ENCODE measurements at places on chromosomes 12 and 14.

GRCh38 chr14:55752580-55753390, 172.8 kb downstream of the KTN1 start:
- DNase-seq, result no peak

GRCh38 chr14:103867523-103867953, 20.2 kb upstream of the PPP1R13B start:
- no peak for DNase-seq

GRCh38 chr14:81245771-81246170, 25.0 kb upstream of the GTF2A1 start:
- no peak for DNase-seq

DNA sequence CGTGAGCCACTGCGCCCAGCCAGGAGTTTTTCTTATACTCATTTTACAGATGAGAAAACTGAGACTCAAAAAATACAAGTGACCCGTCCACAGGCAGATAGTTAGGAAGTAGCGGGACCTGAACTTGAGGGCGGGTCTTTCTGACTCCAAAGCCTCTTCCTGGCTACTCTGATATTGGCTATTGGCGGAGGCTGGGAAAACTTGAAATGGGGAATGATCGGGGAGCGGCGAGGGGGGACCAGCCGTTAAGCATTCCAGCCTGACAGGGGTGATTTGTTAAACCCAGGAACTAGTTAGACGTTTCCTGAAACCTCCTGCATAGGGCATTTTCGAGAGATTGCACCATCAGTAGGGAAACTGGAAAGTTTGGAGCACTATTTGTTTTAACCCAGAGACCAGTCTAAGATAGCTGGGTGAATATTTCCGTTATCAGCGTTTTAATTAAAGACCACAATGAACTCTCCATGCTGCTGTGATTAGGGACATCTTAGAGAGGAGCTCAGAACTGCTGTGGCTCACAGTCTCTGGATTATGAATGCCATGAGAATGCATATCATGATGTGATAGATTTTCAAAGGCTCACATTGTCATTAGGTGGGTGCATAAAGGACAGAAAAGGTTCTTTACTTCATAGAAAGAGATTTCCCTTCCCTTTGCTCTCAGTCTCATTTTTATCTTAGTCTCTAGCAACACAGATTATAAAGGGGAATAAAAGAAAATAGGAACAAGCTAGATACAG, 2.5 kb downstream of the NR1H4 start:
- no peak for DNase-seq

DNA sequence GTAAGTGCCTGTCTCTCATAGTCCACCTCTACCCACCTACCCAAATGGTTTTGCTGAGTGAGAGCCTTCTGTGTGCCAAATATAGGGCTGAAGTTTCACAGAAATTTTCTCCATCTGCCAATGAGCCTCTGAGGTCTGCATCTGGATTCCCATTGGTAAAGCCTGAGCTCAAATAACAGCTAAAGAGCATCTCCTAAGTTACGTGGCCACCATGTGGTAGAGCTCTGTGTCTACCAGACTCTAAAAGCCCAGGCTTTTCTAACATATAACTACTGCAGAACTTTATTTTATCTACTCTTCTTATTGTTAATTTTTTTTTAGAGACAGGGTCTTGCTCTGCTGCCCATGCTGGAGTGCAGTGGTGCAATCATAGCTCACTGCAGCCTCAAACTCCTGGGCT, 16.0 kb downstream of the AMDHD1 start:
- no peak for DNase-seq

DNA sequence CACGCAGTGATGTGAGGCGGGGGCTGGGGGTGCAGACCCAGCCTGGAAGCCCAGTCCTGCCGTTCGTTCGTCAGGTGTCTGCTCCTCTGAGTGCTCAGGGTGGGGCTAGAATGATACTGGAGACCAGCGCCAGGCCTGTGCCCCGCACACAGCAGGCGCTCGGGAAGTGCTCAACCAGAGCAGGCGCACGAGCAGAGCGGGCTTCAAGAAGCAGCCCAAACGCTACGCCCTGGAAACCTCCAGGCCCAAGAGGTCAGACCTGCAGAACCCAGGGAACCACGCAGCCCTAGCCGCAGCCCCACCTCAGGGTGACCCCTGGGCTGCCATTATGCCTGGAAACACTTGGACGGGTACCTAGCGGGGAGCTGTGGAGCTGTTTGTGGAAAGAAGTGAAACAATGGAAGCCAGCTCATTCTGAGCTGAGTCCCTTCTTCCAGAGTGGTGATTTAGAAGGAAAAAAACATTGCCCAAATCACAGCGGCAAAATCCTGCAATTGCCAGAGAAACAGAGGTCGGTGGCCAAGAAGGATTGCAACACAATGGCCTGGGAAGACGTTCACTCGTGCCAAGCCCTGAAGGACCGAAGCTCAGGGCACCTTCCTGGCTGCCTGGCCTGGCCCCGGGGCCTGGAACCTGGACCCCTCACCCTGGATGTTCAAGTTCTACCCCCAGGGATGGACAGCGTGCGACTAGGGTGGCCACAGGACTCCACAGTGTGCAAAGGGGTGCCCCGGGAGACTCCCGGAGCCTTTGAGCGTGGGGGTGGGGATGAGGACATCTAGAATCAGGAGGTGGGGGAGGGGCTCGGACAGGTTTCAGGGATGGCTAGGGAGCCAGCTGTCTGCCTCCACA, 40.4 kb upstream of the DIO3 start:
- no peak for DNase-seq
